ENCODE measurements at places on chromosomes 2 and 18.

DNA sequence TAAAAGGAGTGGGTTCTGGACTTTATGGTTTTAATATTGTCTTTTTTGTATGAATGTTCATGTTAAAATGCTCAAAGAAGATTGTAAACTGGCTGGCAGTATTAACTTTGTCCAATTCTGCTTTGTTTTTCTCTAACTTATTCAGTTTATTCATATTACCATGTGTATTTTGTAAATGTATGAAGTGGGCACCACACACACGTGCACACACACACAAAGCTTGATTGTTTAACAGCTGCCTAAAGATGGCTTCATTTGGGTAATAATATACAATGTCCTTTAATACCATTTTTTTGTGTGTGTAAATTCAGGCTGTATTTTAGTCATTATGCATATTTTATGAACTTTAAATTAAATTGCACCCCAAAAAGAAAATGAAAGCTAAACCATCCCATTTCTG, 11.4 kb upstream of the APCDD1 start:
- DNase-seq: no peak

- no peak for DNase-seq
Observed at GRCh38 chr2:156158808-156159207, 173.7 kb downstream of the NR4A2 start.

- no peak for DNase-seq
Observed at GRCh38 chr2:189829102-189829833, 45.0 kb downstream of the PMS1 start.

DNA sequence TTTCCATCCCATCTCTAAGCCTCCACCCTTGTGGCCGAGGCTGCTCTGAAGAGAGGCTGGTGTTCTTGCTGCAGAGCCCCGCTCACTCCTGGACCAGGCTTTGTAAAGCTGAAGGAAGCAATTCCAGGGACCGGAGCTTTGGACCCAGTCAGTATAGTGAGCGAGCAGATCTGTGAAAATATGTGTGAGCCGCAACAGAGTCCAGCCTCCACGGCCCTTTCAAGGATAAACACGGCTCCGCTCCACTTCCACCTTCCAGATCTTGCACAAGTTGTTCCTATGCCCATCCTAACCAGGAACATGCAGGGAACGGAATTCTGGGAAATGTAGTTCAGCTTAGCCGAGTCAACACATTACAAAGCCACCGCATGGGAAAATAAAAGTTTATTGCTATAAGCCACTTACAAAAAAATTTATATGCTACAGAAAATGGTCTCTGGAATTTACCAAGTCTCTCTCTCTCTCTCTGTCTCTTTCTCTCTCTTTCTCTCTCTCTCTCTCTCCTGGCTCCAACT, 151.7 kb upstream of the ZNF521 start:
- no peak for DNase-seq

DNA sequence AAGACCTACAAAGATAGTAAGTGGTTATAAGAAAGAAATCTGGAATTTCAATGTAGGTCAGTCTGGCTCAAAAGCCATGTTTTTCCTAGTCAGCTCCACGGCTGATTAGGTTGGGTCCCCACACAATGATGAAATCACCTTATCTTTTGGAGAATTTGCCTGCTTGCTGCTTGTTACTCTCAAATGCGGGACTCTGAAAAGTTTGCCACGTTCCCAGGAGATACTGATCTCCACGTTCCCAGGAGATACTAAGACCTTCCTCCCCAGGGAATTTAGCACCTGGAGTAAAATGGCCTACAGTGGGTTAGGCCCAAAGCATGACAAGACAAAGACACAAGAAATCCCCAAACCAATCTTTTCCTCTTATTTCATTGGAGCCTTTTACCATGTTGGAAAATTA, 449.6 kb downstream of the TNS1 start:
- DNase-seq: no peak

DNA sequence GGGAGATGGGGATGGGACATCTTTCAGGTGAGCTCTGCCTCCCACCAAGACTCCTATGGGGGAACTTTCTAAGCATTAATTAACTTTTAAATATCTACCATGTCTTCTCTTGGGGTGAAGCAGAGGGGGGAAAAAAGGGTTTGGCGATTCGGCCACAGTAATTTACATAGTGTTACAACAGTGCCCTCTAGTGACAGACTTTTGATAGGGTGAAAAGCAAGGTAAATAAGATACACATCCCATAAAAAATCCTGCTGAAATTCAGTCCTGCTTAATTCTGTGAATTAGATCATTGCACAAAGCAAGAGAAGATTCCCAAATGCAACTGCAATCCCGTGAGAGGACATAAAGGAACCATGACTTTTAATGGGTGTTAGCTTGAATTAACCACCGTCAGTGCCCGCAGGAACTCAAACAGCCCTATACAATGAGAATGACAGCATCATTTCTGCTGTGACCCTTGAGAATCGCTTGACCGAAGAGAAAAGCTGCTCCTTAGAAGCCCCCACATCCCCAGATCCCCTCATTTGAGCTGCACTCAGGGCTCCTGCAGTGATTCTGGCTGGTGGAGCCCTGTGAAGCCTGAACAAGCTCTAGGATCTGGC, 32.8 kb downstream of the FAM124B start:
- DNase-seq: no peak

GRCh38 chr18:62736077-62736855, 20.9 kb downstream of the PHLPP1 start:
- no peak for DNase-seq

DNA sequence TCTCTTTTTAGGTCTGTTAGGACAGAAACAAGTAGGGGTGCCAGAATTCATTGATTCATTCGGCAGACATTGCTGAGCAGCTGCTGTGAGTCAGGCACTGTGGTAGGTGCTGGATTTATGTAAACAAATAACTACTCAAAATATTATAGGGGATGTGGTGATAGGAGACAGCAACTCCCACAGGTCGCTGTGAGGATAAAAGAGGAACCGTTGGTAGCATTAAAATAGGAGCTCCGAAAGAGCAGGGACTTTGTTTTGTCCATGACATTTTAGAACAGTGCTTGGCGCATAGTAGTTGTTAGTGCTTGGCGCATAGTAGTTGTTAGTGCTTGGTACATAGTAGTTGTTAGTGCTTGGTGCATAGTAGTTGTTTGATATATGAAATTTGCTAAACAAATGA, 29.2 kb downstream of the ATP6V1C2 start:
- DNase-seq: no peak

DNA sequence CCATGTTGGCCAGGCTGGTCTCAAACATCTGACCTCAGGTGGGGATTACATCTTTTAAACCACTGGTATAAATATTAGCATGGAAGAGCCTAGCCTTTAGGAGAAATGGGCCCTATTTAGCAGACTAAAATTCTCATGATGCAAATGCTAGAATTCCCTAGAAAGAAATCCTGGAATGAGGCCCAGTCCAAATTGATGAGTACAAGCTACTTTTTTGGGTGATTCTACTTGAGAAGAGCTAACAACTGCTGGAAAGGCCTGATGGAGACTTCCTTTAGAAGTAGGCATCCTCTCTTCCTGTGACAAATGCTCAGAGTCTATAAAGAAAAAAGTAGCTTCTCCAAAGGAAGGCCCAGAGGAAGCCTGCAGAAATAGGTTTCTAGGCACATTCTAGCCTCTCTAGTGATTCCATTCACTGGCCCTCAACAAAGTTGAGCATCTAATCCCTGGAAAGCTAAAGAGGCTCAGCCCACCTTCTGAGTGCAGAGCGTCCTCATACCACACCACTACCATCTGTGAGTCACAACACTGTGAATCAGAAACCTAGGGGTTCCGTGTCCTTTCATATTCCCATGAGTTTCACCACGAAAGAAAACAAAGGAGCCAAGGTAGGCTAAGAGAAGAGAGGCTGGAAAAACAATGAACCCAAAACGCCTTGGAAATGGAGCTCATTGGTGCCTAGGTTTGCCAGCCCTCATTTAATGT, 183.1 kb downstream of the C1D start:
- DNase-seq: no peak

- DNase-seq: no peak
Observed at GRCh38 chr2:64165706-64166105, 21.5 kb upstream of the PELI1 start.

GRCh38 chr2:101264360-101264939, 11.8 kb downstream of the CNOT11 start:
- no peak for DNase-seq

DNA sequence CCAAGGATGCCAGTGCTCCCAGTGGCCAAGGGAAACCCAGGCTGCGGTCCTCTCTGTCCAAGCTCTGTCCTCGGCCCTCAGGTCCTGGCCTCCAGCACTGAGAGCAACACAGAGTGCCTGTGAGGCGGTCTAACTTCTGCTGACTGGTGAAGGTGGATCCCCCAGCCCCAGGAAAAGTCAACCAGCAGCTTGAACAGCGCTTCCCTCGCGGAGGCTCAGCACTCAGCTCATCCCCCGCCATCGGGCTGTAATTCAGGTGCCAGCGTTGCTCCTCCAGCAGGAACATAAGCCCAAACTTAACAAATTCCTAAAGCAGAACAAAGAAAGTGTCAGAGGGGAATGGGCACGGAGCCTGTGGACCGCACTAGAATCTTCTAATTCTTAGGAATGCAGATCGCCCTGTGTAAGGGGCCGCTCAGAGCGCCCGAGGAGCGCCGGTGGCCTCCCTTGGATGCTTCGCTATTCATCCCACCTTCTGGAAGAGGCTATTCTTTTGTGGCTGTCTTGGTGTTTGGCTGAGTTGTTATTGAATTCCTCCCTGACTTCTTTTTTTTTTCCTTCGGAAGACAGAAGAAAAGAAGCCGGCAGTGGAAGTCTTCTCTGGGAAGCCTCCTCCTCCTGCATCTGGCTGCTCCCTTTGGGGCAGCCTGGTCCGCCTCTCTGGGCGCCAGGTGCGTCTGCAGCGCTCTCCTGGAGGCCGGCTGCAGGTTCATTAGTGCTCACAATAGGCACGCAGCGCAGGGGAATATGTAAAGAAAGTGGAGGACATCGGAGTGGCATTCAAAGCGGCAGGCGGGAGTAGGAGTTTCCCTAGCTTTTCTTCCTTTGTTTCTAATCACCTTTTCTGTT, 905.6 kb downstream of the TSN start:
- no peak for DNase-seq

- DNase-seq: no peak
Observed at GRCh38 chr2:96202152-96202854, 6.3 kb downstream of the STARD7 start.

DNA sequence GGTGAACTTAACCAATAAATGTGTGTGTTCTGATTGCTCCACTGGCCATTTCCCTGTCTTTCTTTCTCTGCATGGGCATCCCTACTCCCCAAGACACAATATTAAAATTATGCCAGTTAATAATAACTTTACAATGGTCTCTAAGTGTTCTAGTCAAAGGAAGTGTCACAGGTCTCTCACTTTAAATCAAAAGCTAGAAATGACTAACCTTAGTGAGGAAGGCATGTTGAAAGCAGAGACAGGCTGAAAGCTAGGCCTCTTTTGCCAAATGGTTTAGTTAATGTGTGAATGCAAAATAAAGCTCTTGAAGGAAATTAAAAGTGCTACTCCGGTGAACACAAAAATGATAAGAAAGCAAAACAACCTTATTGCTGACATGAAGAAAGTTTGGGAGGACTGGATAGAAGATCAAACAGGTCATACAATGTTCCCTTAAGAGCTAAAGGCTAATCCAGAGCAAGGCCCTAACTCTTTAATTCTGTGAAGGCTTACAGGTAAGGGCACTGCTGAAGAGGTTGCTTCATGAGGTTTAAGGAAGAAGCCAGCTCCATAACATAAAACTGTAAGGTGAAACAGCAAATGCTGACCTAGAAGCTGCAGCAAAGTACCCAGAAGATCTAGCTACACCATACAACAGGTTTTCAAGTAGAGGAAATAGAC, 44.0 kb upstream of the ARHGAP15 start:
- no peak for DNase-seq

DNA sequence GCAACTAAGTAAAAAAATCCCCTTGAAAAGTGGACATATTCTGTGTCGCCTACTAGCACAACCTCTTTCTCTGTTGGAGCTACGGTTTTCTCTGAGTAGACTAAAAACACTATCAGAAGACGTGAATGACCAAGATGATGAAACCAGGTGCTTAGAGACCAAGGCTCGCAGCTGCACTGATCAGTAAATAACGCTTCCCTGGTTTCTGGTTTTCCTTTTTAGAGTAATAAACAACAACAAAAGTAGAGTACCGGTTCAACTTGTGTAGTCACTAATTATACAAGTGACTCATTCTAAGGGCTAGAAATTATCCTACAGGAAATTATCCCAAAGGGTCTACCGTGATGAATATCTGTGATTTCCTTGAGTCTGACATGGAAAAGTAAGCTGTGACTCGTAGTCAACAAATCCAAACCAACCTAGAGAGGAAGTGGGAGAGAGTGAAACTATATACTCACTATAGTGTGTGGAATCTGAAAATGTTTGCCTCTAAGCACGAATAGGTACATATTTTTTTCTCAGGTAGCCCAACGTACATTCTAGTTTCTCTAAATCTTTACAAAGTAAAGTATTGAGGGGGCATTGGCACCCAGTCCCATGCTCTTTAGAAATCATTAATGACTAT, 17.8 kb downstream of the RASGRP3 start:
- no peak for DNase-seq

GRCh38 chr18:79630281-79631095, 49.1 kb upstream of the CTDP1 start:
- no peak for DNase-seq

DNA sequence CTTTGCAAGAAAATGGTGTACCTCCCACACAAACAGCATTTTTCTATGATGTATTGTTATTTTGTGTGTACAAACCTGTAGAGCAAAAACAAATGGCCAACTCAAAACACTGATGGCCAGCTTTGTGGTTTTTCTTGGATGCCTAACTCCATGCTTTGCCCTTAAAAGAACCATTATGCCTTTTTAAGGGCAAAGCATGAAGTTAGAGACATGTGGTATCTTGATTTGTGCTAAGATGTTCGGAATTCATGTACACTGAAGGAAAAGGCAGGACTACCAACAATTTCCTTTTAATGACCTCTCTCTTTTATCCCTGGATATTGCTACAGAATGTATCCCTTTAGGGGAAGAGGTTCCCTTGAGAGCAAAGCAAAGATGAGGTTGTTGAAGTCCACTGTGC, 273.6 kb downstream of the SCG2 start:
- DNase-seq: no peak

GRCh38 chr2:135490376-135490775, 40.6 kb downstream of the ZRANB3 start:
- no peak for DNase-seq

- no peak for DNase-seq
Observed at GRCh38 chr2:143121957-143122356, 7.3 kb upstream of the ARHGAP15 start.

- DNase-seq: no peak
Observed at GRCh38 chr2:55152475-55153412, 79.3 kb downstream of the CLHC1 start.

- no peak for DNase-seq
Observed at GRCh38 chr2:7639476-7639875, 722.3 kb downstream of the RNF144A start.

DNA sequence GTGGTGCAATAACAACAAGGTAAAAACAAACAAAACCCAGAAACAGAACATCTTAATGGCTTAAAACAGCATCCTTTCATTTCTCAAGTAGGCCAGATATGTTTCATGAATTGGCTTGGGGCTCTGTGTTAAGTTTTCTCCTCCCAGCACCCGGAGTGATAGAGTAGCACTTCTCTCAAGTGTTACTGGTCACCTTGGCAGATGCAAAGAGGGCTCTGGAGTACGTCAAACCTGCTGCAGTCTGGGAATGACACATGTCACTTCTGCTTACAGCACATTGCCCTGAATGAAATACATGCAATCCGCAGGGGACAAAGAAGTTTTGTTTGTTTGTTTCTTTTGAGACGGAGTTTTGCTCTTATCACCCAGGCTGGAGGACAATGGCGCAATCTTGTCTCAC, 639.3 kb downstream of the CNTNAP5 start:
- no peak for DNase-seq
